ENCODE measurements at places on chromosomes 16 and 17.

DNA sequence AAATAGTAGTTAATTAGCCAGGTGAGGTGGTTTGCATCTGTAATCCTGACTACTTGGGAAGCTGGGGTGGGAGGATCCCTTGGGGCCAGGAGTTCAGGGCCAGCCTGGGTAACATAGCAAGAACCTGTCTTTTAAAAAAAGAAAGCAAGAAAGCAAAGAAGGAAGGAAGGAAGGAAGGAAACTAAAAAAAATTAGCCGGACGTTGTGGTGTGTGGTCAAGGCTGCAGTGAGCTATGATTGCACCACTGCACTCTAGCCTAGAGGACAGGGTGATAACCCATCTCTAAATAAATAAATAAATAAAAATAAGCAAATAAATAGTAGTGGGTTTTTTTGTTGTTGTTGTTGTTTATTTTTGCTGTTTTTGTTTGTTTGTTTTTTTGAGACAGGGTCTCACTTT, 39.3 kb upstream of the MAP2K6 start:
- DNase-seq: no peak

DNA sequence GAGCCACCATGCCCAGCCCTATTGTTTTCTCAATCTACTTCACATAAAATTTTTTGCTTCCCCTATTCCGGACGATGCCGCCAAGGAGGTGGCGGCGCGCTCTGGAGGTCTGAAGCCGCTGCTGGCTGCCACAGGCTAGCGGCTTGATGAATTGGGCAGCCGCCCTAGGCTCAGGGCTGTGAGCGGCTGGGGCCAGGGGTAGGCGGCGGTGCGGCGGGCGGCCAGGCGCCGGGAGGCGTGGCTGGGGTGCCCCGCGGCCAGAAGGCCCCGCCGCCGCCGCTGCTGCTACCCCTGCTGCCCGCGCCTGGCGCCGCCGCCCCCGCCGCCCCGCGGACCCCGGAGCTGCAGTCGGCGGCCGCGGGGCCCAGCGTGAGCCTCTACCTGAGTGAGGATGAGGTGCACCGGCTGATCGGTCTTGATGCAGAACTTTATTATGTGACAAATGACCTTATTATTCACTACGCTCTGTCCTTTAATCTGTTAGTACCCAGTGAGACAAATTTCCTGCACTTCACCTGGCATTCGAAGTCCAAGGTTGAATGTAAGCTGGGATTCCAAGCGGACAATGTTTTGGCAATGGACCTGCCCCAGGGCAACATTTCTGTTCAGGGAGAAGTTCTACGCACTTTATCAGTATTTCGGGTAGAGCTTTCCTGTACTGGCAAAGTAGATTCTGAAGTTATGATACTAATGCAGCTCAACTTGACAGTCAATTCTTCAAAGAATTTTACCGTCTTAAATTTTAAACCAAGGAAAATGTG, 41.7 kb downstream of the ANKFY1 start:
- no peak for DNase-seq

DNA sequence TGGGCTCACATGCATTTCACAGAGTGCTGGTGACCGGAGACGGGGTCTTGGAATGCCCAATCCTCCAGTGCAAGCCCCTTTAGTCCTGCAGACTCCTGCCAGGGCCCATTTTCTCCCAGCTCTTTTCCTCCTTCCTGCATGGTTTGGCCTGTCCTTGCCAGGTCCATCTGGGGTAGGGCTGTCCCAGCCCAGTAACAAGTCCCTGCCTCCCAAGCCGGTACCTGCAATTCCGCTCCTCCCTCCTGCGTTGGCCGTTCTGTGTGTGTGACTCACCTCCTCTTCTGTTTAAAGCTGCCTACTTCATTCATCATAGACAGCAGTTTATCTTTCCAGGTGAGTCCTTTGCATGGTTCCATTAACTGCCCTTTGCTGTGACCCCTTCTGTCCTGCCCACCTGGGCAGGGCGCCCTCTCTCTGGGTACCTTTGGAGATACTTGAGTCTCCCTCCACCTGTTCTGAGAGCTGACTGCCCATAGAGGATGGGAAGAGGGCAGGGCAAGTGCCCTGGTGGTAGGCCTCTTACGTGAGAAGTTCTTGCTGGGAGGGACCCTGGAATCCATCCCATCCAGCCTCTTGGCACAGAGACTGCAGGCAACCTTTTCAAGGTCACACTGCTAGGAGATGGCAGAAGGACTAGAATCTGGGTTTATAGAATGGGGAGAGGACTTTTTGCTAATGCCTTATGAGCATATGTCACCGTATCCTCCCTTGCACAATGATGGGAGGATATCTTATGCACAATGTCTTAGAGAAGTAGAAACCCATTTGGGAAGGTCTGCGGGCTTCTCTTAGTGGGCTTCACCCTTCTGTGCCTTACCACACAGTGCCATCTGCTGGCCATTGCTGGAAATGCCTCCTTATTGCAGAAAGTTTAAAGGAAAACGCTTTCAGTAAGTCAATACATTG, 29.7 kb upstream of the LGALS9 start:
- DNase-seq: peak; percentile 87

- DNase-seq: no peak
Measured at GRCh38 chr16:67230809-67231660, 4.1 kb downstream of the TMEM208 start.

- no peak for DNase-seq
Measured at GRCh38 chr17:50052822-50053653, 2.9 kb upstream of the ITGA3 start.

- no peak for DNase-seq
Measured at GRCh38 chr16:15861996-15862395, 5.2 kb upstream of the MYH11 start.

GRCh38 chr16:80463326-80463725, 77.5 kb upstream of the DYNLRB2 start:
- DNase-seq: no peak

DNA sequence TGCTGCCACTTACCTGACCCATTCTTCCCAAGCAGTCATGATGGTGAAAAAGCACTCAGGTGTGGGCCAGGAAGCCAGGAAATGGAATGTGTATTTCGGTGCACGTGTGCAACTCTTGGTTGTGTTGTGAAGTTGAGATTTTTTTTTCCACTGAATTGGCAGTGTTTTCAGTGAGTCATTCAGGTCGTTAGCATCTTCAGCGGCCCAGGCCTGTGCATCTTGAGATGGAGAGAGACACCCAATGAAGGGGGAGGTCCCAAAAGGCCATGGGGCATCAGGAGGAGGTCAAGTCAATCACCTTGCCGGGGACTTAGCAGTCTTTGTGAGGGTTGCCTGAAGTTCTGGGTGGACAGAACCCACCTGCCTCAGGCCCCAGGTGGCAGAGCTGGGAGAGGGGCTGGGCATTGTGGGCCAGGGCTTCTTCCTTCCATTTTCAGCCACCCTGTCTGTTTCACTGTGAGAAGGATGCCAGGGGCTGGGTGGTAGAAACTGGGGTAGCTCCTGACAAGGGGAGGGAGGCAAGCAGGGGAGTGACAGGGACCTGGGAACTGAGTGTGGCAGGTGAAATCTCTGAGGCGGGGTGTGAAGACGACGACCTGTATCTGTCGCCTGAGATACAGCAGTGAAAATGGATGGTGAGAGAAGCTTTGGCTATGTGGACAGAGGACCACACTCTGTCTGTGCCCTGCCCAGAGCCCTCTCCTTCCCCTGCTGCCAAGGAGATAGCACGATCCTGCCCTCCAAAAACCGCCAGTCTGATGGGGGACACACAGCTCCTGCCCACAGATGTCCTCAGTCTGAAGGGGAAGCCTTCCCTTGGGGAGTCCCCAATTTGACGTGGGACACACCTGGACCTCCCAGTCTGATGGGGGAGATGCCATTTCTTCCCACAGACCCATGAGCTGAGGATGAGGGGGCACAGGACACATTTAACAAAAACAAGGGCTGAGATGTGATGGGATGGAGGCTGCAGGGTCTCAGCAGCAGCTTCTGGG, 11.9 kb downstream of the TBKBP1 start:
- peak; percentile 79 for DNase-seq

DNA sequence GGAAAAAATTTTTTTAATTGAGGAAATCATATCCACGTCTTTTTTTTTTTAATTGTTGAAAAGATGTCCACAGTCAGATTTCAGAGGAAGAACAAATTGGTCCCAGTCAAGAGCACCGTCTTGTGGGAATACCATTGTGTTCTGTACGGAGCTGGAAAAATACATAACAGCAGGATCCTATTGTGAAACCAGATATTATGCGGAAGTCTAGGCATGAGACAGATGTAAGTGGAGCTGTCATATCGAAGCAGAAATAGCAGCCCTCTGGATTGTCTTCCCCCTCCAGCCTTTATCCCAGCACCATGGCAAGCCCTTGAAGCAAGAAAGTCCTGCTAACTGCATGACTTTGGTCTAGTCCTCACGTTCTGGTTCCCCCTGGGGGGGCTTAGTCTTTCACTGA, 391.6 kb upstream of the ASIC2 start:
- no peak for DNase-seq

- no peak for DNase-seq
Measured at GRCh38 chr16:22970209-22970865, 156.4 kb downstream of the HS3ST2 start.

DNA sequence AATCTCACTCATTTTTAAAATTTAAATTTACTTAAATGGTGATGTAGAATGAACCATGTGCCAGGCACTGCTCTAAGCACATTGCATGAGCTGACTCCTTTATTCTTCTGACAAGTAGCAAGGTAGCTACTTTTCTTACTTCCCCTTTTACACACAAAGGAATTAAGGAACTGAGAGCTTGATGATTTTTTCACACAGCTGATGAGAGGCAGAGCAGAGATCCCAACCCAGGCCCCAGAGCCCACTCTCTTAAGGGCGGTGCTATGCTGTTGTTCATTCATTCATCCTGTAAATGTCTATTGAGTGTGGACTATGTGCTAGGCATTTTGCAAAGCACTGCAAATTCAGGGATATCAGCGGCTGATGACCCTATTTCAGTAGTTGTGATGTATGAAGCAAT, 17.9 kb downstream of the SEC14L5 start:
- no peak for DNase-seq

DNA sequence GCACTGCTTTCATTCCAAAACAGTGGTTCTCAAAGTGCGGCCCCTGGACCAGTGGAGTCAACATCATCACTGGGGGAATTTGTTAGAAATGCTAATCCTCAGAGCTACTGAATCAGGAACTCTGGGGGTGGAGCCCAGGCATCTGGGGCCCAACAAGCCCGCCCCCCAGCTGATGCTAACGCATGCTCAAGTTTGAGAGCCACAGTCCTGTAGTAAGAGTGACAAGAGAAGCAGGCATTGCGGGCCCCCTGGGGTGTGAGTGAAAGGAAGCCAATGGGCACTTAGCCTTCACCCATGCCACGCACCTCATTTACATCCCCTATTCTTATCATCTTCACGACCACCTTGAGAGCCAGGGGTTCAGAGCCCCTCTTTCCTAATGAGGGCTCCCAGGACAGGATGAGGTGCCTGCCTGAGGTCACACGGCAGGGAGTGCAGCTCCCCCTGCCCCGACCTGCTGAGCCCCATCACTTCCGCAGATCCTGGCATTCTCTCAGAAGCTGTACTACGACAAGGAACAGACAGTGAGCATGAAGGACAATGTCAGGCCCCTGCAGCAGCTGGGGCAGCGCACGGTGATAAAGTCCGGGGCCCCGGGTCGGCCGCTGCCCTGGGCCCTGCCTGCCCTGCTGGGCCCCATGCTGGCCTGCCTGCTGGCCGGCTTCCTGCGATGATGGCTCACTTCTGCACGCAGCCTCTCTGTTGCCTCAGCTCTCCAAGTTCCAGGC, 9.1 kb downstream of the CA4 start:
- DNase-seq: no peak

GRCh38 chr17:67467500-67468455, 90.7 kb downstream of the PITPNC1 start:
- peak; percentile 15 for DNase-seq

GRCh38 chr16:24499193-24499814, 40.1 kb upstream of the RBBP6 start:
- DNase-seq: peak; percentile 39

GRCh38 chr17:63700528-63701455, 867 bp upstream of the LIMD2 start:
- peak; percentile 76 for DNase-seq

GRCh38 chr17:45990886-45991285, 8.2 kb upstream of the STH start:
- no peak for DNase-seq

DNA sequence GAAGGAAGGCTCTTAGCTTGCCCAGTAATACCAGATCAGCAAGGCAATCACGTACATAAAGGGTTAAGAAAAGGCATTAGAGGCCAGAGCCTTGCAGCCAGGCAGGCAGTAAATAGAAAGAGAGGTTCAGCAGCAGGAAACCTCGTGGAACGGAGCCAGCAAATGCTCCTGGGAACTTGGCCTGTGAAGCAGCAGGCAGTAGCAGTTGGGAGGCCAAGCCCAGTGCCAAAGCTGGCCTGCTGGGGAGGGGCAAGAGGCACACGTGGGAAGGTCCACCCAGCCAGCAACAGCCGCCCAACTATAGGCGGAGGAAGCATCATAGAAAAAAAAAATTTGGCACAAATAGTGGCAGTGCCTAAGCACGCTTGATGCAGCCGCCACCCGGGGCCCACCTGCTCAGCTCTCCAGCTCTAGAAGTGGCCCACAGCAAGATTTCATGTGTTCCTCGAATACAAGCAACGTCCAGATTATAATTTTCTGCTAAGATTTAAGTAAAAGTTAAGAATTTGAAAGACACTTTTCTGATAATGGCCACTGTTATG, 2339.5 kb downstream of the TP53TG3F start:
- DNase-seq: no peak

DNA sequence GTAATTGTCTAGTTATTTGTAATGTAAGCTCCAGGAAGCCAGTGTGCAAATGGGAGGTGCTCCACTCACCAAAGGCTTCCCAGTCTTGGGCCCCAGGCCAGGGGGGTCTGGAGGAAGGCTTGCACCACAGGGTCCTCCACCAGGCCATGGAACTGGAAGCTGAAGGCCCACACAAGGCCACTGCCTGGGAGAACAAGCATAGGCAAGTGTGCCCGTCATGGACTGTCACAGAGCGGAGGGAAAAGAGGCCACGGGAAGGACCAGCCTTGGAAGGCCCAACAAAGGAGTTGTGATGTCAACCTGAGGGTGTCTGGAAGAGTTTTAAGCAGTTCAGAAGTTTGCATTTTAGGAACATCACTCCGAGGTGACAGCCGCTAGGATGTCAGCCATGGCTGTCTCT, 3.0 kb upstream of the SRRM2 start:
- DNase-seq: no peak

DNA sequence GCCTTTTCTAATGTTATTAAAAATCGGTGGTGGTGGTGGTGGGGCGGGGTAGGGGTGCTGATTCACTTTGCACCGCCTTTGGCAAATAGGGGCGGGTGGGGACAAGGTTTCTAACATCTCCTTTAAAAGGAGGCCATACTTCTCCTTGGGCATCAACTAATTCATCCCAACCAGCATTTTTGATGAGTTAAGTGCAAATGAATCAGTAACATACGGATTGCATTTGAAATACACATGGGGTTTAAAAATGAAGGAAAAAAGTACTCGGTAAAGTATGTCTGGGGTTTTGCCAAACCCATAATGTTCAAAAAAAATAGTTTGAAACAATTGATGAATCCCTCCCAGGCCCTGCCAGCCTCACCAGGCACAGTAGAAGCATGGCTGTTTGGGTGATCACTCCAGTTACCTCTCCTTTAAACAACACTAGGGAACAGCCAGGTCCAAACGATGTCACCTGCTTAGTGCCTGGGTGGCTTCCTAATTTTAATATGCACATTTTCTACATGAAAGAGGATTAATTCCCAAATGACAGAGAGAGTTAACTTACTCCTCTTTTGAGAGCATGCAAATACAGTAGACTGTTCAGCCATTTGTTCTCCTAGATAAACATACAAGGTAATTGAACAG, 107.2 kb downstream of the ANKFN1 start:
- DNase-seq: no peak
